ENCODE measurements at places on chromosomes 1 and 21.

DNA sequence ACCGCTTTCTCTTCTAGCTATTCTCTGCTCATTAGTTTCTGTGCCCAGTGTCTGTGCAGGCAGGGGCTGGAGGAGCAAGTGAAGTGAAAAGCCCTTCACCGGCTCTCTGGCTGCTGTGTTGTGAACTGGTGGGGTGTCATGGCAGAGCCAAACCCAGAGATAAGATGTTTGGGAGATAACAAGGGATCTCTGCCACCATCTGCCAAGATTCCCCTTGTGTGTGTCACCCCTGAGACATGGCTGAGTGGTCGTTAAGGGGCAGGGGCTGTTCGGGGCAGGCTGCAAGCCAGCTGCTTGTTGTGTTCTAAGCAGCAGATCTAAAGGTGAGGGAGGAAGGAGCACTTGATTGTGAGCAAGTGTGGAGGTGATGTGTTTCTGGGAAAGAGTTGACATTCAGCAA lies 24.5 kb downstream of the CNIH3 start:
- DNase-seq: no peak

DNA sequence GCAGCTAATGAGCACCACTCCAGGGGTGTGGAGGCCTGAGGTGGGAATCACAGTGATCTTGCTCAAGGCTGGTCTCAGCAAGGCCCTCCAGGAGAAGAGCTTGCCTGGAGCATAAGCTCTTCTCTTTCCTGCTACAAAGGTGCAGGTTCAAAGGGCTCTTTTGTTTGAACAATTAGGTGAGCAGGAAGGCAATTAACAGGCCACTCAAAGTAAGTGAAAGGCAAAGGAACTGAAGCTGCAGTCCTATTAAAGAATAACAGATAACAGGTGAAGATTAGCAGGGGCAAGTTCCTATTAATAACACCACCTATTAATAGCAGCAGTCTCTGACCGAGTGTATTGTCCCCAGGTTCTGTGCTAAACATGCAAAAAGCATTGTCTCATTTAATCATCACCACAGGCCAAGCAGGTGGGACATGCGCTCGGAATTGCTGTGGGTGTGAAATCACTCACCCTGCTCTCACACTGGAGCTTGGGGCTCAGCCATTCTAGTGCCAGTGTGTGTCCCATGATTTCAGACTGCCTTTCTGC lies 113.8 kb downstream of the RHOU start:
- DNase-seq: no peak

DNA sequence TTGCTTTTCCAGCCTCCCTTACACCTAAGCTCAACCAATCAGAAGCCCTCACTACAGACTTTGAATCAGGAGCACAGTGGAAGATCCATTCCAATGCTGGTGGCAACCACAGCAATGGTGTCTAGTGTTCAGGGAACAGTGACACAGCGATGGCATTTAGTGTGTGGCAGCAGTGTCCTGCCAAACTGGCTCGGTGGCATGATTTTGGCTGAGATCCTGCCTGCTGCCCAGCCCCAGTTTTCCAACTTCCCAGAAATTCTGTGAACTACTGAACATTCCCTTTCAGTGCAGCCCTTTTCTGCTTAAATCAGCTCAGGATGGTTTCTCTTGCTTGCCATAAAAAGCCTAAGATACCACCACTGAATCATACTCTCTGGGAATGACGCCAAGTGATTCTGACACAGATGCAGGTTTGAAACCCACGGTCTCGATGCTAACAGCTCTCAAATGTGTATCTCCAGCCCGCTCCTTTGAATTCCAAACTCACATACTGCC lies 8.8 kb downstream of the ASAP3 start:
- peak; percentile 95 for DNase-seq

DNA sequence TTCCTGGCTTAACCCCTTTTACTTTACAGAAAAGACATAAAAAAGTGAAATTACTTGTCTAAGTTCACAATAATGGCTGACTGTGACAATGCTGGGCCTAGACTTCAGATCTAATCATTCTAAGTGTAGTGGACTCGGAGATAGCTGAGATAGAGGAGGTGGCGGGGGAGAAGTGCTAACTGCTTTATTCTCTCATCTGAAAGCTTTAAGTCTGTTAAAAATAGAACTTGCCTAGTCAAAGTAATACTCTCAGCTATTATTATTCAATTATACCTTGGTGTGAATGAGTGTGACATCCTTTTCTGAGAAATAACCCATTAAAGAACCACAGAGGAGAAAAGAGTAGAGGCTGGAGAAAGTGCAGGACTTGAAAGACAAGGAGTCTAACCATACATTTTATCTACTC lies 96.1 kb upstream of the OLIG2 start:
- no peak for DNase-seq

DNA sequence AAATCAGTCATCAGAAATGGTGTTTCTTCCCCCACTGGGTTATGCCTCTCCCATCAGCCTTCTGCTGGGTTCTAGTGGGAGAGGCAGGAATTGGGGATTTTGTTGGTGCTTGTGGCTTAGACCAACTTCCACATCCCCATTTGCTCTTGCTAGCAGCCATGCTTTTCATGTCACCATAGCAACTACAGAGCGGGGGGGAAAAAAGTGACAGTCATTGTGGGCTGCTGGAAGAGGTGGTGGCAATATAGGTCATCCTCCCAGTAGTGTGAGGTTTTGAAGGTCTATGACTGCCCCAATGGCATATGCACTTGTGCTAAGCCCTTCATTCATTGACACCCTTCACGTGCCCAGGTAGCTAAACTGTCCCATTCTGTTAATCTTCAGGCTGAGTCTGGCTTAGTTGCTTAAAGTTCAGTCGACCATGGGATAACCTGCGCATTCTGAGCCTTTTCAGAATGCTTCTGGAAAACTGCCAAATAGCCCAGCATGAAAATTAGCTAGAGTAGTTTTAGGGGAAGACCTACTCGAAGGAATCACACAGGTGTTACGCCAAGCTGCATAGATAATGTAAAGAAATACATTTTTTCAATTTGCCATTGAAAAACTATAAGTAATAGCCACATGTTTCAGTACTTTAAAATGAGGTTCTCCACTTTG lies 53.7 kb upstream of the ZNF326 start:
- DNase-seq: no peak

- no peak for DNase-seq
These were observed 188.6 kb upstream of the SNX7 start for GRCh38 chr1:98472878-98473277.

DNA sequence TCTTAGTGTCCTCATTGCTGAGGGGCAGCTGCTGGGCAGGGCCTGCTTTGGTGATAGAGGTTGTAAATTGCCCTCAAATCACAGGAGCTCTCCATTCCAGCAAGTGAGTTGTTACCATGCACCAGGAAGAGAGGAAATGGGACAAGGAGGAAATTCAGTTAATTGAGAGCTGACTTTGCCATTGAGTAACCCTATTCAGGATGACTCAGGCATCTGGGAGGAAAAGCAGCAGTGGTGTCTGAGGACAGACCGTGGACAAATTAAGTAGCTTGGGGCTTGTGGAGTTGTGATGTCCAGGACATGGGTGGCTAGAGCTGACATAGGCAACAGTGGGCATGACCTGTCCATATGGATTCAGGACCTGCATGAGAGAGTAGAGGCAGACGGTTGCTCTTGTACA lies 5.9 kb downstream of the ARHGEF10L start:
- DNase-seq: peak; percentile 42

DNA sequence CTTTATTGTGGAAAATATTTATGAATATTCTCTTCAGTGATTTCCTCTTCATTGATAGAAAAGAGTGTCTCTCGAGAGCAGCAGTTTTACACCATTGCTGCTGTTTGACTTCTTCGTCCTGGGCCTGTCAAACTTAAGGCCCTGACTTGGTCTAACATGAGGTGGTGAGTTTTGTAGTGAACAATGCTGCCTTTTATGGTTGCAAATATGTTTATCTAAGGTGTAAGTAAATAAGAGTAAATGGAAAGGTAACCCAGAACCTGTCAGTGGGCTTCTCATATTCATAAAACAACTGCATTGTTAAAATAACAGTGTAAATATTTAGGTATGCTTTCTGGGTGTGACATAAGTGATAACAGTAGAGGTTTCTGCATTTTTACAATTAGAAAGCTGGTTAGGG lies 62.8 kb upstream of the SCCPDH start:
- DNase-seq: no peak

DNA sequence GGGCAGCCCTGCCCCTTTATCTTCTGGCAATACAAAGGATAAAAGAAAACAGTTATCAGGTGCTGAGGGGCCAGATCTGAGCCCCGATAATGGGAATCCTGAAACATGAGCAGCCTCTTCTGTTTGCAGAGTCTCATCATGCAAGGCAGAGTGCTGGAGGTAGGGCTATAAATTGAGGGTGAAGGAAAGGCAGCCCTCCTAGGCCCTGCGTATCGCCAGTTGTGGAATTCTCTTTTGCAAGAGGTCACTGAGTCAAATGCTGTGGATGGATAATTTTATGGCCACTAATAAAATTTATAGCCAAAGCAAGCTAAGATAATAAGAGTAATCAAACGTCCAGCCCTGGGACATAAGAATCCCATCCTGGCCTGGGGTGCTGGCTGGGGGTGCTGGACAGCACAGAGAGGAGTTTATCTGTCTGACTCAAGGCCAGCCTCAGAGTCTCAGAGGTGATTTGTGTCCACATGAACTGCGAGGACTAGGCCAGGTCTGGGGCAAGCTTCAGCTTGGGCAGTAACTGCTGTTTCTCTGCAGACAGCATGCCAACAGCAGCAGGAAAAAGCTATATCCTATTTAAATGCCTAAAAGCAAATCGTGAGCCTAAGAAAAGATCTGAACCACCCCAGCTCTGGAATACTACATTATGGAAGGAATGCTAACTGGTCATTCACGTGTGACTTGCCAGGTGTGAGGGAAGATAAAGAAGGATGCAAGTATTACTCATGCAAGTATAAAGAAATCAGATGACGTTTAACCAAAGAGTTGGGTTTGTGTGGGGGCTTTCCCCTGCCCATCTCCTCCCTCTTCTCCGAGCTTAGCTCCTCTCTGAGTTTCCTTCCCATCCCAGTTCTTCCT lies 254.8 kb downstream of the KIF26B start:
- DNase-seq: no peak
